ENCODE measurements at places on chromosomes 16 and 17. TPM values are rescaled to one million over a fixed set of nuclear protein-coding genes. Genes with fewer than 3 reads are reported as not detected.

The DHX58 gene
- 6.8 TPM for polyA plus RNA-seq

The OR3A3 gene
- 0.10 TPM for polyA plus RNA-seq

The KRTAP4-1 gene
- not detected for polyA plus RNA-seq

- no peak for DNase-seq
These were observed 270.7 kb upstream of the SOX9 start for GRCh38 chr17:71849783-71850768.

- DNase-seq, result no peak
These were observed 75.0 kb downstream of the GPRC5B start for GRCh38 chr16:19809693-19810092.

DNA sequence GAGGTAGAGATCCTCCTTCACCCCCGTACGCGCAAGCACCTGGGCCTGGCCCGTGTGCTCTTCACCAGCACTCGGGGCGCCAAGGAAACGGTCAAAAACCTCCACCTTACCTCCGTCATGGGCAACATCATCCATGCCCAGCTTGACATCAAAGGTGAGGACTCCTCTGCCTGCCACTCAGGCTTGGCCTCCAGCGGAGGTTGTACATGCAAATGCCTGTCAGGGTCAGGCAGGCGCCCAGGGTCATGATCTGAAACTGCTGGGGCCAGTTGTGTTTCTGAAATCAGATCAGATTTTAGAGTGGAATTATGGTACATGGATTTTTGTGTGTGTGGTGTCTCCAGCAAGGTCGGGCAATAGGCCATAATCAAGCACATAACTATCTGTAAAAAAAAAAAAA, 3.8 kb downstream of the SETD1A start:
- no peak for DNase-seq

- no peak for DNase-seq
These were observed 103.3 kb downstream of the CCDC182 start for GRCh38 chr17:57641761-57642160.

- no peak for DNase-seq
These were observed 21.2 kb downstream of the SLC39A11 start for GRCh38 chr17:73071066-73071999.

DNA sequence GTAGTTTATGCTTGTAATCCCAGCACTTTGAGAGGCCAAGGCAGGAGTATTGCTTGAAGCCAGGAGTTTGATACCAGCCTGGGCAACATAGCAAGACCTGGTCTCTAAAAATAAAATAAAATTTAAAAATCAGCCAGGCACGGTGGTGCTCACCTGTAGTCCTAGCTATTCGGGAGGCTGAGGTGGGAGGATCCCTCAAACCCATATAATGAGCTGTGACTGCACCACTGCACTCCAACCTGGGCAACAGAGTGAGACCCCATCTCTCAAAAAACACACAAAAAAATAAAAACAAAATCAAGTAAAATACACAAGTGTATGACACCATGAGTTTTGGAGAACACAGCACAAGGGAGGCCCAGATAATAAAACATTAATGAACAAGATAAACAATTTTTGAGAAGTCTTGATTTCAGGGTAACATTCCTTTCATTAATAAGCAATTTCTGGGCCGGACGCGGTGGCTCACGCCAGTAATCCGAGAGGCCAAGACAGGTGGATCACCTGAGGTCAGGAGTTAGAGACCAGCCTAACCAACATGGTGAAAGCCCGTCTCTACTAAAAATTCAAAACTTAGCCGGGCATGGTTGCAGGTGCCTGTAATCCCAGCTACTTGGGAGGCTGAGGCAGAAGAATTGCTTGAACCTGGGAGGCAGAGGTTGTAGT, 17.9 kb downstream of the PRPSAP1 start:
- no peak for DNase-seq

Measured in left kidney (tissue), 8 donors.